HAP-1 (cell line): ENCODE measurements at places on chromosomes 7 and 10.
A peak's percentile ranks its signal among the peaks of the same experiment; 100 is the strongest.

GRCh38 chr7:66326501-66327215, 121.5 kb downstream of the TPST1 start:
- DNase-seq: no peak

GRCh38 chr7:12727455-12728191, 40.2 kb downstream of the ARL4A start:
- DNase-seq: no peak

- no peak for DNase-seq
Observed at GRCh38 chr10:60459701-60460457, 70.2 kb upstream of the ANK3 start.

- no peak for DNase-seq
Observed at GRCh38 chr10:73839276-73839966, 28.0 kb upstream of the NDST2 start.

GRCh38 chr10:130814610-130815009, 496.9 kb downstream of the TCERG1L start:
- no peak for DNase-seq

- DNase-seq: no peak
Observed at GRCh38 chr7:157973971-157974677, 613.5 kb downstream of the PTPRN2 start.

GRCh38 chr10:63434866-63435854, 30.6 kb downstream of the JMJD1C start:
- peak; percentile 65 for DNase-seq

DNA sequence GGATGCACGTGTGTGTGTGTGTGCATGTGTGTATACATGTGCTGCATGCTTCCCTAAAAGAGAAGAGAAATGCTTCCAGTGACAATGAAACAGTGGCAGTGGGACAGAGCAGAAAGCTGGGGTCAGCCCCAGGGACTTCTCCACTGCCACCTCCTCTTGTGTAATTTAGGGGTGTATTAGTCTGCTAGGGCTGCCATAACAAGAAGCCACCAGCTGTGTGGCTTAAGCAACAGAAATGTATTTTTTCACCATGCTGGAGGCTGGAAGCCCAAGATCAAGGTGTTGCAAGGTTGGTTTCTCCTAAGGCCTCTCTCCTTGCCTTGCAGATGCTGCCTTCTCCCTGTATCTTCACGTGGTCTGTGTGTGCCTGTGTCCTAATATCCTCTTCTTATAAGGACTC, 190.5 kb downstream of the CXCL12 start:
- DNase-seq: no peak

GRCh38 chr7:111931016-111931517, 275.1 kb downstream of the DOCK4 start:
- peak; percentile 51 for DNase-seq

DNA sequence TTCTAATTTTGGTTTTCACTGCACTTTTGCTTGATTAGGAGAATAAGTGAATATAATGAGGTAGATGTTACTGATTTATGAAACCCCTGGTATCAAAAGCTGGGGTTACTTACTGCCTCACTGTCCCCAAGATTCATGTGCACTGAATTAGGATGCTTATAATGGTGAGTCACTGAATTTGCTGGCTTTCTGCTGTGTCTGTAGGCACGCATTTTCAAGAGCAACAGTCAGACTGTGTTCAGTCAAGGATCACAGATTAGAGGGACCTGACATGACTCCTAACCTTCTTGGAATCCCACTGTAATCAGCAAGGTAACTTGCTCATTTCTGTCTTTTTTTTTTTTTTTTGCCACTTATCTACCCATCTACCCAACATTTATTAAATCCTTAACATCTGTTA, 59.7 kb downstream of the GPR85 start:
- no peak for DNase-seq

- no peak for DNase-seq
Observed at GRCh38 chr7:229184-229964, 37.0 kb downstream of the FAM20C start.

- no peak for DNase-seq
Observed at GRCh38 chr10:48714088-48714487, 29.4 kb downstream of the WDFY4 start.

DNA sequence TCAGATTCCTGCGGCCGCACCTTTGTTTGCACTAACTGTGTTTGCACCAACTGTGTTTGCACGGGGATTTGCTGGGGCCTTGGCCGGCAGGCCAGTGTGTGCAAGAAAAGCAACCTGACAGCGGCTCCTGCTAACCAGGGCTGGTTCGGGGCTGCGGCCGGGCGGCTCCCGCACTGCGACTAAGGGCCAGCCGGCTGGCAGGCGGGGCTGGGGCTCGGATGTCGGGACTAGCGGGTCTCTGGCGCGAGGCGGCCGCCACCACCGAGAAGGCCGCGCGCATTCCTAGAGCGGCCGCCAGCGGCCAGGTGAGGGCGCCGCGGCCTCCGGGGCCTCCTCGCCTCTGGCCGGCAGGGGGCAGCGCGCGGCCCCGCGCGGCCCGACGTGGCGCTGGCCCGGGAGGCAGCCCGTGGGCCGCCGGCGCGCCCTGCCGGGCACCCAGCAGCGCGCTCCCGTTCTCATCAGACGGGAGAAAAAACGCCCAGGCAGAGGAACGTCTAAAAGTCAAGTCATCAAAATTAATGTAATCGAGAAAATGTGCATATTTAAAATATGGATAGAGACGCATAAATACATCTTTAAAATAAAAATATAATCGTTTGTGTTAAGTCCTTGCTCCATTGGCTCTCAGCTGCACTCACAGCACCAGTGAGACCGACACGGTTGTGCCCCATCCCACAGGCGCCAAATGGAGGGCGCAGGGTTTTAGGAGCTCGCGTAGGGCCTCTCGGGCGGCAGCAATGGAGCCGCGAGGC, 38.5 kb downstream of the ZNF777 start:
- DNase-seq: peak; percentile 78

DNA sequence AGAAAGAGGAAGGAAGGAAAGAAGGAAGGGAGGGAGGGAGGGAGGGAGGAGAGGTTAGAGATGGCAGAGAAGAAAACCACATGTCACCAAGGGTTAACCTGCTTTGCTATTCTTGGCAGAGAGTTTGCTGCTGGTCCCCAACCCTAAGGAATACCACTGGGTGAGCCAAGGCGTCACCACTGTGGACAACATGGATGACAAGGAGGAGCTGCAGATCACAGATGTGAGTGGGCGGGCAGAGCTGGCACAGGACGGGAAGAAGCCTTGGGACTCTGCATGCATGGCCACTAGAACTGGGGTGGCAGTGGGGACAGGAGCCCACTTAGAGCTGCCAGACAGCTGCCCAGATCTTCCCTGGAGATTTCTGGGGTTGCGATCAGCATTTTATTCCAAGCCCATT, 17.2 kb upstream of the MYH16 start:
- no peak for DNase-seq
